ENCODE measurements at places on chromosomes 3 and 15.

DNA sequence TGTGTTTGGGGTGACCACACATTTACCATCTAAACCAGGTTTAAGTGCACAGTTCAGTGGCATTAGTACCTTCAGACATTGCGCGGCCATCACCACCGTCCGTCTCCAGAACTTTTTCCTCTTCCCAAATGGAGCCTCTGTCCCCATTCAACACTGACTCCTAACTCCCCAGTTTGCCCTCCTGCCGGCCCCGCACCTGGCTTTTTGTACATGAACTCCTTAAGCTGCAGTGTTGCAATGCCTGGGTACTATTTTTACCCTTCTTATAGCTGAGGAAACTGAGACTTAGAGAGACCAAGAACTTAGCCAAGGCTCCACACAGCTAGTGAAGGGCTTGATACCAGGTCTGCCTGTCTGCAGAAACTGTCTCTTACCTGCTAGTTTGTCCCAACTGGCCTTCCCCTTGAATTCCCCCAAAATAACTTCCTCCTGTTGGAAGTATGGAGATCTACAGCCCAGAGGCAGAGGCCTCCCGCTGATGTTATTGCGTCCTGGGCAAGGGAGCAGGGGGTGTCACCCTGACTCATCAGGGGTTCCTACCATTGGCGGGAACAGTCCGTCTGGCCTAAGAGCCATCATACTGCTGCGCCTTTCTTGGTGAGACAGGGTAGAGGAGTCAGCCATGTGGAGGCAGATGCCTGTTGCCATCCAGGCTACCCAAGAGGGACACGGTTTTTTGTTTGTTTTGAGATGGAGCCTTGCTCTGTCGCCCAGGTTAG, 65.6 kb downstream of the GRIP2 start:
- DNase-seq = no peak

GRCh38 chr3:13844286-13844685, 35.6 kb downstream of the WNT7A start:
- DNase-seq = no peak

- DNase-seq = no peak
These were observed 25.9 kb upstream of the FBN1 start for GRCh38 chr15:48671103-48672022.

GRCh38 chr15:79310612-79310984, 314 bp upstream of the TMED3 start:
- no peak for DNase-seq

DNA sequence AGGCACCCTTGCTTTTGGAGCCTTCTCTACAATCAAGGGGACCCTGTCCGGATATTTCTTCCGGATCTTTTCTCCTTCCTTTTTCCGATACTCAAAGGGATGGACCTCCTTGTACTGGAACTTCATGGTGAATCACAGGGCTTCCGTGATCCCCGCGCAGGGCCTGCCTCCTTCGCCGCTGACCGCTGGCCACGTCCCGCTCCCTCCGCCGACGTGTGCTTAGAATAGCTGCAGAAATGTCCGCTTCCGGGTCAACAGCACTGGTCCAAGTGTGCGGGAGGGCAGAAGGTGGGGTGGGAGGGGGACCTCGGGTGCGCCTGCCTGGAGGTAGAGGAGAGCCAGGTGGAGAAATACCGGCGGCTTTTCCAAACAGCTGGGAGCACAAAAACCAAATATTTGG, 3.0 kb upstream of the ZNF774 start:
- DNase-seq = no peak

GRCh38 chr3:123880998-123881561, 3.1 kb downstream of the MYLK start:
- no peak for DNase-seq

DNA sequence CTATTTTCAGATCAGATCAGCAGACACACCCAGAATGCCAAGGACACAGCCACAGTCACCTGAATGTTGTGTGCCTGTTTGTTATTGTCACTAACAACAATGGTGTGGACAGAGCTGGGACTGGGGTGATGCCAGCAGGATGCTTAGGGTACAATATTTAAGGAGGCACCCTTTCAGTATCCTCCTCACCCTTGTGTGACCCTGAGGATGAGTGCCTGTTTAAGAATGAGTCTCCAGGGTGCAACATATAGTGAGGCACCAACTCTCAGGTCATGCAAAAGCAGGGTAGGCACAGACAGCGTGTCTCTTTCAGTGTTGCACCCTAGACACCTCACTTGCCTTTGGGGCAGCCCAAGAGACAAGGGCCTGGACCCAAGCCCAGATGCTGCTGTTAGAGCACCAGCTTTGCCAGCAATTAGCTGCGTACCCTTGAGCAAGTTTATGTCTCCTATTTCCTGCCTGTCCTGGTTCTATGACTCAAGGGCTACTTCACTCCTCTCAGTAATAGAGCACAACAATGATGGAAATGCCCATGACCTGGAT, 122.6 kb downstream of the AQP9 start:
- DNase-seq = no peak

- no peak for DNase-seq
These were observed 6.5 kb upstream of the SYNM start for GRCh38 chr15:99098426-99098825.

Measured in GM12891 (cell line).